Trophoblast cell (in vitro differentiated cells and primary cell): ENCODE measurements at places on chromosomes 3 and 15.
A peak's percentile ranks its signal among the peaks of the same experiment; 100 is the strongest.

- no peak overlapping the region for H3K4me3 ChIP-seq
- no peaks in the 10 kb centered on the region for H3K4me1 ChIP-seq
- no peak for DNase-seq
- no peaks in the 10 kb centered on the region for H3K36me3 ChIP-seq
- H3K27ac ChIP-seq: no peak overlapping the region
Measured at GRCh38 chr3:135125171-135125801, 330.2 kb downstream of the EPHB1 start.

- no peaks in the 10 kb centered on the region for H3K27me3 ChIP-seq
- H3K36me3 ChIP-seq: no peaks in the 10 kb centered on the region
- H3K27ac ChIP-seq: no peak overlapping the region
- H3K4me3 ChIP-seq: no peak overlapping the region
Measured at GRCh38 chr3:37852097-37852496, 9.6 kb upstream of the CTDSPL start.

- H3K36me3 ChIP-seq: no peaks in the 10 kb centered on the region
- no peaks in the 10 kb centered on the region for H3K4me1 ChIP-seq
- no peak for DNase-seq
- H3K4me3 ChIP-seq: no peak overlapping the region
Measured at GRCh38 chr3:127264794-127265514, 22.9 kb downstream of the PRR20G start.

- no peak overlapping the region for H3K4me3 ChIP-seq
- no peaks in the 10 kb centered on the region for H3K27me3 ChIP-seq
- H3K36me3 ChIP-seq: no peaks in the 10 kb centered on the region
- no peak overlapping the region for H3K27ac ChIP-seq
- DNase-seq: no peak
Measured at GRCh38 chr3:144036498-144036897, 64.9 kb downstream of the DIPK2A start.

DNA sequence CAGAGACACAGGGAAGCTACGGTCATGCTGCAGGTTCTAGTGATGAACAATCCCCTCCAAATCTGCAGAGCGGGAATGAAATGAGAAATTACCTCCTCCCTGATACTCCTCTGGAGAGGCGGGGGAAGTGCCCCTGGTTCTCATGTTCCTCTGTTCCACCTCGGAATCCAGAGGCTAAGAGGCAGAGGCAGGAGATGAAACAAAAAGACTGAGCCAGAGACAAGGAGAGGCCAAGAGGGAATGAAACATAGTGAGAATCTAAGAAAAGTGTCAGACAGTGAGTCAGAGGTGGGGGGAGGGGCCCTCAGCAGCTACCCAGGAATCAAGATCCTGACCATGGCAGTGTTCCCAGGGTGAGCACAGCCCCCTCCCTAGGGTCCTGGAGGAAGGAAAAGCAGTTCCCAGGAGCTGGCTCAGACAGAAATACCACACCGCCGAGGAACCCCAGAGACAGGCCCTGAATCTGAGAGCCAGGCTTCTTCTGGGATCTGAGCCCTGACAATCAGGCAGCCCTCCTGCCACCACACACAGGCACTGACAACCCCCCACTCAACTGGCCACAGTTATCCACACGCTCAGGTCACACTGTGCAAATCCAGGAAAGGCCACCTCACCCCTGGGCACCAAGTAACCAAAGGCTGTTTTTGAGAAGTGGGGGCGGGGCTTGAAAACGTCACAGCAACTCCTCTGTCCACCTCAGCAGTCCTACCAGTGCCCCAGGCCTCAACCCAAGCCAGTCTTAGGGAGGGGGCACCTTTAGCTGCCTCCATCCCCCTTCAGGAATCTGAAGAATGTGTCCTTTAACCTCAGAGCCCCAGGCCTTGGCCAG lies 2.4 kb downstream of the CSRNP1 start:
- DNase-seq: peak; percentile 88
- peak overlapping the region; percentile 98 for H3K27ac ChIP-seq
- H3K4me1 ChIP-seq: peaks cover 50% of the 10 kb centered on the region
- peak overlapping the region; percentile 86 for H3K4me3 ChIP-seq
- peaks cover 6% of the 10 kb centered on the region for H3K36me3 ChIP-seq

DNA sequence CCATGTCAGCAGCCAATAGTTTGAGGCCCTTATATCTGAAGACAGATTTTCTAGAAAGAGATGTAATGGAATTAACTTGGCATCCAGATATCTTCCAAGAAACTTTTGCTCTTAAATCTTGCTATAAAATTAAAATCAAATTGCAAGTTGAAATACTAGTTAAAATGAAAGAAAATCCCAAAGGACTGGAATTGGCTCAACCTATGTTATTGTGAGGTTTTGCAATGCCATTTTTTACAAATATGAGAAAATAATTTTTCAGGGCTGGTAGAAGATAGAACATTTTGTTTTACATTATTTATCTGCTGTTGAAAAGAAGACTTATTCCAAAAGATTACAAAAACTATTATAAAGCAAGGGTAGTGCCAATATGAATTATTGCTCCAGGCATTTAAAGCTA lies 92.2 kb upstream of the AGTR1 start:
- no peaks in the 10 kb centered on the region for H3K27me3 ChIP-seq
- no peak overlapping the region for H3K27ac ChIP-seq
- no peak for DNase-seq
- H3K4me1 ChIP-seq: no peaks in the 10 kb centered on the region
- H3K4me3 ChIP-seq: no peak overlapping the region

DNA sequence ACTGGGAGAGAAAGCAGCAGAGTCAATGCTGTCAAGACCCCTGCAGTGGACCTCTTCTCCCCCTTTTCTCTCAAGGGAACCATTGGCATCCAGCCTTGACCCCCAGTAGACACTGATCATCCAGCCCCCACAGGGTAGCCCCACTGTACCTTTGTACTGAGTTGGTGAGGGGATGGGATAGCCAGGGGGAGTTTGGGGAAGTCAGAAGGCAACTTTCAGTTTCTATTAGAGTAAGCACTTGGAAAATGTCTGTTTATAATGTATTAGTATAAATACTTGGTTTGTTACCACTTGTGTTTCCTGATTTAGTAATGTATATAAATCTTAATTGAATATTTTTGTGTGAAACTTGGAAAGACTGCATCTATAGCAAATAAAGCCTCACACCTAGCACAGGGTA lies 25.0 kb downstream of the DAG1 start:
- no peak overlapping the region for H3K4me3 ChIP-seq
- H3K27me3 ChIP-seq: no peaks in the 10 kb centered on the region
- H3K27ac ChIP-seq: no peak overlapping the region
- peaks cover 16% of the 10 kb centered on the region for H3K36me3 ChIP-seq
- DNase-seq: no peak

DNA sequence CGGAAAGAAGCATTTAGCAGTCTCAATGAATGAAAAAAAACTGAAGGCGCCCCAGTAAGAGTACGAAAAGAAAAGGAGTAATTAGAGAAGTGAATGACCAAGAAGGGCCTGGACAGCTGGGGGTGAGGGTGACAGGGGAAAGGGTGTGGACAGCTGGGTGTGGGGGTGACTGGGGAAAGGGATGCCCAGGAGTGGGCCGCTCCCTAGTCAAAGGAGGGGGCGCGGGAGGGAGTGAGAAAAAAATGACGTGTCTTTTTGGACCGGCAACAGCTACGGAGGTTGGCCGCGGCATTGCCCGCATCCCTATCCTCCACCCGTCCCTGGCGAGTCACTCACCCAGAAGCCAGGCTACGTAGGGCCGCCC lies 274 bp upstream of the ZCWPW2 start:
- H3K27ac ChIP-seq: peak overlapping the region; percentile 95
- no peaks in the 10 kb centered on the region for H3K36me3 ChIP-seq
- H3K27me3 ChIP-seq: no peaks in the 10 kb centered on the region
- peak overlapping the region; percentile 86 for H3K4me3 ChIP-seq
- no peak for DNase-seq
- H3K4me1 ChIP-seq: no peaks in the 10 kb centered on the region

DNA sequence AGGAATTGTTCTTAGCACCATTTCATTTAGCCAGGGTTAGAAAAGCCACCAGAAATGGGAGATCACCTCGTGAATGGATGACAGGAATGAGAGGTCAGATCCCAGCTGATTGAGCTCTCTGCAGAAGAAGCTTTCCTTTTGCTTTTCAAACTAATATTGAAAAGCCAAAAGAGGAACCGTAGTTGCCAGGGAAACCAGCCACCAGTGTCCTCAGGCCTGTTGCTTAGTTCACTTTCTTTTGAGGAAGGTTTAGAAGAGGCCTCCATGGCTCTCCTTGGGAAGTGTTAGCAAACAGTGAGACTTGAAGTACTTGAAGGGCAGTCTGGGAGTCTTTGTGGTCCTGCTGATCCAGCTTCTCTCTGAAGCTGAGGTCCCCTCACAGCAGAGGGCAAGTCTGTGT lies 7.4 kb upstream of the CCK start:
- H3K27me3 ChIP-seq: peaks cover 2% of the 10 kb centered on the region
- DNase-seq: no peak
- no peaks in the 10 kb centered on the region for H3K4me1 ChIP-seq

DNA sequence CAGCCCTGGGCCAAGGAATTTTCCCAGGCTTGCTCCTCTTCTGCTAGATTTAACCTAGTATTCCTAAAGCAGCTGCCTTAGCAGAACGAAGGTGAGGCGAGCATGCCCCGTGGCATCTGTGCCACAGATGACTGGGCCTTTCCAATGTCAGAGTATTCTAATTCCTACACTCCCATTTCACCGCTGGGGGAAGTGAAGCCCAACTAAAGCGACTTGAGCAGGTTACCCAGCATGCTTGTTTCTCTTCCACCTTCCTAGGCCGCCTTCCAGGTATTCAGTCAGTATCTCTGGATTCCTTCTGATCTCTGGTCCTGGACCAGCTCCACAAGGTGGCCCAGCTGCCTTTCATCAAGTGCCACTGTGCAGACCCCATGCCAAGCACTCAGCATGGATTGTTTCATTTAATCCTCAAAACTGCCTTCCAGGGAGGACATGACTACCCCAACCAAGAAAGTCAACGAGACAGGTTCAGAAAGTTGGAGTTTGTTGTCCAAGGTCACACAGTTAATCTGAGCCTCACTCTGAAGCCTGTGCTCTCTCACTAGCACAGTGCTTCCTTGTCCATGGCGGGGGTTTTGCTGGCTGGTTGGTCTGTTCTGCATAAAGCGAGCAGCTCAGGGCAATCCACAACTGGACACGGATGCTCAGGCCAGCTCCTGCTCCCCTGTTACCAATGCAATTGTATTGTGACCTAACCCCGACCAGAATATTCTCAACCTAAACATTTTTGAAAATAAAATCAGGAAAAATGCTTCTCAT lies 15.1 kb downstream of the MYO5C start:
- peaks cover under 1% of the 10 kb centered on the region for H3K36me3 ChIP-seq
- no peaks in the 10 kb centered on the region for H3K27me3 ChIP-seq
- no peak overlapping the region for H3K27ac ChIP-seq
- DNase-seq: no peak

DNA sequence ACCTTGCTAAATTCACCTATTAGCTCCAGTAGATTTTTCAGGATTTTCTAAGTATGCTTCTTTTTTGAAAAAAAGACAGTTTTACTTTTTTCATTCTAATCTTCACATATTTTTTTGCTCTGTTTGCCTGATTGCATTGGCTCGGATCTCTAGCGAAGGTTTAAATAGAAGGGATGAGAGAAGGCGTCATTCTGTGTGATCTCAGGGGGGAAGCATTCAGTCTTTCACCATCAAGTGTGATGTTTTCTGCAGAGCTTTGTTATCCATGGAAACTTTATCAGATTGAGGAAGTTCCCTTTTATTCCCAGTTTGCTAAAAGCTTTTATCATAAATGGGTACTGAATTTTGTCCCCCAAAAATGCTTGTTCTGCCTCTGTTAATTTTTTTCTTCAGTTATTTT lies 120.3 kb downstream of the LRRK1 start:
- peaks cover 3% of the 10 kb centered on the region for H3K4me1 ChIP-seq
- peak; percentile 75 for DNase-seq
- H3K36me3 ChIP-seq: no peaks in the 10 kb centered on the region
- H3K27ac ChIP-seq: no peak overlapping the region

DNA sequence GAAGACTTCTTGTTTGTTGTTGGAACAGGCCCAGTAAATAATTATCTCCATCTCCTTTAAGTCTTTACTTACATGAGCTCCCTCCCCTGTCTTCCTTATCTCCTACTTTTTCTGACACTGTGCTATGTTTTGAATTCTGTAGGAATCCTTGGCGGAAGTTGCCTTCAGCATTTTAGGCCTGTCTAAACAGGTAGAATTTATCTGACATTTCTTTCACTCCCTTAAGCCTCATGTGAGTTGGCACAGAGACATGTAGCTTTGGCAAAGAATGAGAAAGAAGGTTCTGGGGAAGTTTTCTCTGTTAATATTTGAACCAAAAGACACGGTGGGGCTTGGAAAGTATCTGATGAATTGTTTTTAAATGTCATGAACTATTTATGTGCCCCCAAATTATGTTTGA lies 8.1 kb downstream of the MCTP2 start:
- H3K4me3 ChIP-seq: no peak overlapping the region
- no peaks in the 10 kb centered on the region for H3K36me3 ChIP-seq
- peaks cover 2% of the 10 kb centered on the region for H3K4me1 ChIP-seq
- DNase-seq: peak; percentile 75
- H3K27ac ChIP-seq: peak overlapping the region; percentile 20
- no peaks in the 10 kb centered on the region for H3K27me3 ChIP-seq

GRCh38 chr3:15206662-15207576 lies 873 bp downstream of the CAPN7 start:
- H3K4me3 ChIP-seq: peak overlapping the region; percentile 96
- peak overlapping the region; percentile 72 for H3K27ac ChIP-seq
- no peaks in the 10 kb centered on the region for H3K27me3 ChIP-seq
- H3K36me3 ChIP-seq: peaks cover 3% of the 10 kb centered on the region
- peak; percentile 12 for DNase-seq

GRCh38 chr3:114155370-114155821 lies 23.5 kb downstream of the DRD3 start:
- H3K36me3 ChIP-seq: no peaks in the 10 kb centered on the region
- H3K4me3 ChIP-seq: no peak overlapping the region
- H3K27me3 ChIP-seq: no peaks in the 10 kb centered on the region
- peak; percentile 17 for DNase-seq
- H3K27ac ChIP-seq: no peak overlapping the region

GRCh38 chr3:165201964-165202363 lies 5.8 kb upstream of the SLITRK3 start:
- no peak for DNase-seq
- no peaks in the 10 kb centered on the region for H3K4me1 ChIP-seq
- peaks cover 5% of the 10 kb centered on the region for H3K27me3 ChIP-seq
- H3K36me3 ChIP-seq: no peaks in the 10 kb centered on the region

DNA sequence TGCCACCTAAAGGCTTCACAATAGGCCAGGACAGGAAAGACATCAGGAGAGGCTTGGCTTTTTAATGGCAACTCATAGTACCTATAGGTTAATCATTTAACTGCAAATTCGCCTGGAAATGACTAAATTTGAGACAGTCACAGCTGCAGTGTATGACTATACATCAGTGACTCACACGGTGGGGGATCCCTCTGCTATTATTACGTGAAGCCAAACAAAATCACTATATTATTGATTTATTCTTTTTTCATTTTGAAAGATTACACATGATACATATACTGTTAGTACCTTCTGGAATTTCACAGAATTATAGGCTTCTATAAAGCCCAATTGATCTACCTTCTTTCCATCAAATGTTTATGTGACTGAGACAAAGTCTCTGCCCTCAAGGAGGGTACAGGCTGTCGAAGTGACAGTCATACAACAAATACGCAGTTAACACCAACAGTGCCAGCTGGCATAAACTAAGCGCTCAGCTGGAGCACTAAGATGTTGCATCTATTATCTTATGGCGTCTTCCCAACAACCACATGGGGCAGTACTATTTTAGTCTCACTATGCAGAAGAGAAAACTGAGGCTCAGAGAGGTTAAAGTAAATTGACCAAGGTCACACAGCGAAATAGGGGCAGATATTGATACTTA lies 82.0 kb upstream of the LMOD3 start:
- peaks cover 3% of the 10 kb centered on the region for H3K4me1 ChIP-seq
- DNase-seq: no peak
- H3K36me3 ChIP-seq: no peaks in the 10 kb centered on the region
- H3K27me3 ChIP-seq: no peaks in the 10 kb centered on the region
- H3K27ac ChIP-seq: no peak overlapping the region
